ENCODE measurements at places on chromosomes 11 and 22.

DNA sequence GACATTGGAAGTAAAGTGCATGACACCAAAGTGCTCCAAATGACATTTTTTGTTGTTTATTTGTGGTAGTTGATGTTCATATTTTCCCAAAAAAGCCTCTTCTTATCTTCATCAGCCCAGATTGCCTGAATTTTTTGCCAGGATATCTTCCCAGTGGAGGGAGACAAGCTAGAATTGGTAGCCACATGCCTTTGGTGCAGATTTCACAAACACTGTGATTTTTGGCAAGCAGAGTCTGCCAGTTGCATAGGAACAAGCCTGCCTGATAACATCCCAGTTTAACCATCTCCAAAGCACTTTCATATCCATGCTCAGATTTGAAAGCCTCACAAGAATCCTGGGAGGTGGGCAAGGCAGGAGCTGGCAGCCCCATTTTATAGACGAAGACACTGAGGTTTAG, 102.3 kb upstream of the SYT13 start:
- no peak for DNase-seq

DNA sequence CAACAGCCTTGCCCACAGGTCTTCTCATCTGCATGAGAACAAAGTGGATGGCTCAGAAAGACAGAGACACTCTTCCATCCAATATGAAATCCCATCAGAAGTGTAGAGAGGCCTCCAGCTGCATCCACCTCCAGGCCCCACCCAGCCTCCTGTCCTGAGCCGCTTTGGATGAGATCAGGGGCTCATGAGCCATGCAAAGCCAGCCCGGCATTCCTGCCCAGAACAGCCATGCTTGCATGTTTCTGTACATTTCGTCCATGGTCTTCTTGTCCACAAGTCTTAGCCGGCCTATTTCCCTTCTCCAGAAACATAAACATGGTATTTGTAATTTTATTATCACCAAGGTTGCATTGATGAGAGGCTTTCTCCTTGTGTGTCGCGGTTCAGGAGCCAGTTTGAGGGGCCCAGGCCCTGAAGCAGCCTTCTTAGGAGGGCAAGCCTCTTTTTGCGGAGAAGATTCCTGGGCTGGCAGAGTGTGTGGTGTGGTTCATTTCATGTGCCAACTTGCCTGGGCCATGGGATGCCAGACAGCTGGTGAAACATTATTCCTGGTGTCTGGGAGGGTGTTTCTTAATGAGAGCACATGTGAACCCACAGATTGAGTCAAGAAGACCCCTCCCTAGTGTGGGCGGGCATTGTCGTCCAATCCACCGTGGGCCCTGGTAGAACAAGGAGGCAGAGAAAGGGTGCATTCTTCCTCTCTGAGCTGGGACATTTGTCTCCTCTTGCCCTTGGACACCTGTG, 928.9 kb downstream of the TBC1D22A start:
- no peak for DNase-seq

- no peak for DNase-seq
Observed at GRCh38 chr11:88861618-88862017, 204.2 kb downstream of the GRM5 start.

DNA sequence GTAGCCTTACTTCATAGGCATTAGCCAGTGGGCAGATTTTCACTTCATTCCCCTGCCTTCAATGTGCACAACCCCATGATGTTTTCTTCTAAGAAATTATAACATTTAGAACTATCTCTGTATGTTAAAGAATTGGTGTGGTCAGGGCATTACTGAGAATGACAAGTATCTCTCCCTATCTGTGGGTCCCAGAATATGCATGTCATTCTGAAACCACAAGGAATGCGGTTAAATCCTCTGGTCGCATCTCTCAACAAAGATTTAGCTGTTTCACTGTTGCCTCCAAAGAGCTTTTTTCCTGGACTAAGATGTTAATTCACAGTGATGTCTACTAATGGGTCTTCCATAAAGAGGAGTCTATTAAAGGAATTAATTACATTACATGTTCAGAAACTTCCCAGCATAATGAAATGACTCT, 62.7 kb downstream of the LIF start:
- no peak for DNase-seq

DNA sequence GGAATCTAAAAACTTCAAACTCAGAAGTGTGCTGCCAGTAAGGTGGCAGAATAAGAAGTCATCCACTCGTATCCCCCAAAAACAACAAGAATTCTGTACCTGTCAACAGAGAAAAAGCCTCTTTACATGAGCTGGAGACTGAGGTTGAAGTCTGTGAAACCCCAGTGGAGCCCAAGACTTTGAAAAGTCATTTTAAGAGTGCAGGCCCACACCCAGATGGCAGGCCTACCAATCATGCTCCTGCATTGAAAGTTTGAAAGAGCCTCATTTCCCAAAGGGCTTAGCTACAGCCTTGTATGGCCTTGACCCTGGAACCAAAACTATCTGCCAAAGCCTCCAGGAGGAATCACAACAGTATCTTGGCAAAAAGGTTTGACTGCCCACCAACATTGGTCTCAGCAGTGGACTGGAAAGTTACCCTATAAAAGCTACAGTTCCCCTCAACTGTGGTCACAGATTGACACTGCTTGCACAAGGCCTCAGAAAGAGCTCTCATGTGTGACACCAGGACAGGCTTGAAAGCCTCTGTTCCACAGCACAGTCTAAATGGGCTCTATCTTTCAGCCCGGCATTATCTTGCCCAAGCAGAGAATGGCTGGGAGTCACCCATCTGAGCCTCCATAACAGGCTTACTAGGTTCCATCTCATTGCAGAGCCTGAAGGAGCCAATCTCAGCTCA, 47.7 kb downstream of the SLC22A9 start:
- DNase-seq: no peak

- no peak for DNase-seq
Observed at GRCh38 chr11:61712314-61712713, 32.1 kb downstream of the DAGLA start.

GRCh38 chr11:73991471-73992006, 8.9 kb upstream of the UCP2 start:
- DNase-seq: no peak

- no peak for DNase-seq
Observed at GRCh38 chr22:27537501-27537900, 264.1 kb downstream of the MN1 start.

DNA sequence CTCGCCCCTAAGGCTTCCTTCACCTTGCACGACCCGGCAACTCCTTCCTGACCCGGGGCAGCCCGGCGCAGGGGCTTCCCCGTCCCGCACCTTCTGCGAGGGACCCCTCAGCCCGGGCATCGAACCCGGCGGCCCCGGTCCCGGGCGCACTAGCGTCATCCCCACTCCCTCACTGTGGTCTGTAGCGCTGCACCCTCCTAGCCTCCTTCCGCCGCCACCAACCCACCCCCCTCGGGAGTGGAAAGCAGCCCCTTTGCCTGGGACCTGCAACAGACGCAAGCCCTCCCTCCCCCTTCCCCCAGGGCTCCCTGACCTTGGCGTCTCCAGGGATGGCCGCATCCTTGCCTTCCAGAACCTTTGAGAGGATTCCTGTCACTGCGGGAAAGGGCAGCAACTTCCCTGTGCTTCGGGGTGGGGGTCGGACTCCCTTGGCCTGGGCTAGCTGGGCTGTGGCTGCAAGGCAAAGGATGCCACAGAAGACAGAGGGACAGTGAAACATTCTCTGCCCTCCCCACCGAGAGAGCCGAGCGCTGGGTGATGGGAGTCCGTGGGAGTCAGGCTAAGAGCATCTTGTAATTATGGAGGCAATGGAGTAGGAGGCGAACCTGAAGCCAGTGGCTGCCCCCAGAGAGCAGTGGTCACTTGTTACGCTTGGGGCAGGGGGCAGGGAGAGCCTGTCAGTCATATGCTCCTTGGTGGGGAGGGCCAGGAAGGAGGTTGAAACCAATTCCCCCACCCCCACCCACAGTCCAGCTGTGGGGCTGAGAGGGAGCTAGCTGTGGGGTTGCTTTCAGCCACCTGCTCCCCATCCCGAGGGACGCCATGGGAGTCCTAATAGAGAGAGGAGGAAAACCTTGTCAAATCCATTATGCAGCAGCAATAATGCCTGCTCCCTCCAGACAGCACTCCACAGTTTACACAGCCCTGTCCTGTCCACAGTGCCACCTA, 920 bp downstream of the TMEM132A start:
- no peak for DNase-seq

DNA sequence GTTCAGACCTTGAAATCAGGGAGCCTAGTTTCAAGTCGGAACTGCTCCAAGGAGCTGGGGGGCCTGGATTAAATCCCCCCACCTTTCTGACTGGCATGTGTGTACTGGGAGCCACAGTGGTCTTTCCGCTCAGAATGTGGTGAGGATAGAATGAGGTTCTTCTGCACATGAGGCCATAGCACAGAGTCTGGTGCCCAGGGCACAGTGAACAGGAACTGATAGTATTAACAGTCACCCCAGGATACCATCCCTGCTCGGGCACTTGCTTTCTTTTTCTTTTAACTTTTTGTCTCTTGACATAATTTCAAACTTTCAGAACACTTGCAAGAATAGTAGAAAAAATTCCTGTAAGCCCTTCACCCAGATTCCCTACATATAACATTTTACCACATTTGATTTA, 28.8 kb downstream of the LMO1 start:
- DNase-seq: no peak

- DNase-seq: no peak
Observed at GRCh38 chr22:26857169-26857568, 199.8 kb downstream of the MIAT start.

- no peak for DNase-seq
Observed at GRCh38 chr22:48820481-48821345, 1007.0 kb downstream of the BRD1 start.

DNA sequence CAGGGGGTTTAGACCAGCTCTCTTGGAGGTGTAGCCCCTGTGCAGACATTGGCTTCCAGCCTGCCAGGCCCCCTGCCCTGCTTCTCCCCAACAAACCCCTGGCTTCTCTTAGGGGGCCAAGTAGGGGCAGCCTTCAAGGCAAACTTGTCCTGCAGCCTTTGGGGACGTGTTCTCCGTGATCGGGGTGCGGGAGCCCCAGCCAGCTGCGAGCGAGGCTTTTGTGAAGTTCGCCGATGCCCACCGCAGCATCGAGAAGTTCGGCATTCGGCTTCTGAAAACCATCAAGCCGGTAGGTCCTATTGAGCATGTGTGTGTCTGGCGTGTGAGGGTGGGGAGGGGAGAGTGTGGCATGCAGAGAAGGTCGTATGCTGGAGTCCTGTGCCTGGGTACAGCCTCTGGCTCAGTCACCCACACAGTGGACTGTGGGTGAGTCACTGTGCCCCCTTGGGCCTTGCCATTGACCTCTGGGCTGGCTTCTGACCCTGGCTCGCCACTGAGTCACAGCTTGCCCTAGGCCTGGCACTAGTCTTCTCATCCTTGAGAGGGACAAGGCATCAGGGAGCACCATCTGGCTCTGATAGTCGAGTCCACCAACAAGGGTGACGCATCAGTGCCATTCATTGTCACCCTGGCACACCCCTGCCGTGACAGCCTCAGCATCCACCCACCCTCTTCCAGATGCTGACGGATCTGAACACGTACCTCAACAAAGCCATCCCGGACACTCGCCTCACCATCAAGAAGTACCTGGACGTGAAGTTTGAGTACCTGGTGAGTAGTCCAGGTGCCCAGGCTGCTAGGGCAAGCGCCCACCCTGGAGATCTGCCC, 11.4 kb downstream of the SLC16A8 start:
- no peak for DNase-seq

GRCh38 chr11:127385071-127385470, 384.5 kb upstream of the KIRREL3 start:
- no peak for DNase-seq

DNA sequence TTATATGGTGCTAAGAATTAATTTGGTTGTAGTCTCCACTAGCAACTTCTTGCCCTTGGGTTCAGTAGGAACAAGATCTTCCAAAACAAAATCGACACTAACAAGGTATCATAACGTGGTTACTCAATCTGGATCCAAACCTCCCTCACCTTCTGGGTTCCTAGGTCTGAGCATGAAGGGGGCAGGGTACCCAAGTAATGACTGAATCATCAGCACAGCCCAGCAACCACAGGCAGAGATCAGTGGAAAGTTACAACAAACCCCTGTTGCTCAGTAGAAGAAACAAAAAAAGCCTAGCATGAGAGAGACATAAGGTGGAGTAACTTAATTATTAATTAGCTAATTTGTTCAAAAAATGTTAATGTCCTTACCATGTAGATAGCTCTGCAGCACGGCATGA, 221.4 kb downstream of the BLID start:
- DNase-seq: no peak

- no peak for DNase-seq
Observed at GRCh38 chr11:33719587-33719986, 16.6 kb downstream of the CD59 start.

DNA sequence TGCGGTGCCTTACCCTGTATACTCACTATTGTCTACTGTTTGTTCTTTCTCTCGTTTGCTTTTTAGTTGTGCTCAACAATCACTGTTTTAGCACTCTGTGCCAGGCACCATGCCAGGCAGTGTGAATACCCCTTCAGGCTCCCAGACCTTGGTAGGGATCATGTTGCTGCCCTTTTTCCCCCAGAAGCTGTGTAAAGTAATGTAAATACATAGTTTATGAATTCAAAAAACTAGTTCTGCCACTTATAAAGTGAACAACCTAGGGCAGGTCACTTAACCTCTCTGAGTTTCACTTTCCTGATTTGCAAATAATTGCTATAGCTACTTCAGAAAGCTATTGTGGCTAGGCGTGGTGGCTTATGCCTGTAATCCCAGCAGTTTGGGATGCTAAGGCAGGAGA, 81.0 kb upstream of the CTSC start:
- DNase-seq: no peak

DNA sequence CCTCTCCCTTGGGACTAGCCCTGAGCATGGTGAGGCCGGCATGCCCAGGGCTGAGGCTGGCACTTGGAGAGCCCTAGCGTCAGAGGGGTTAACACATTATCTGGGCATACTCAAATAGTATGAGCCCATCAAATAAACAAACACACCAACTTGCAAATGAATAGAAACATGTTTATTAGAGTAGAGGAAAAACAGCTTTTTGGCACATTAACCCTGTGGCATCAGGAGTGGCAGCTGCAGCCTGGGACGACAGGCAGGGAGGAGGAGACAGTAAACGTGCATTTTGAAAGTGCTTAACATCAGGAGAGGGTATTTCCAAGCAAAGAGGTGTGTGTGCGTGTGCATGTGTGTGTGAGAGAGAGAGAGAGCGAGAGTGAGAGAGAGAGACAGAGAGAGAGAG, 684.9 kb downstream of the NTM start:
- DNase-seq: no peak

GRCh38 chr22:50532824-50533796, 3.3 kb upstream of the TYMP start:
- DNase-seq: no peak

DNA sequence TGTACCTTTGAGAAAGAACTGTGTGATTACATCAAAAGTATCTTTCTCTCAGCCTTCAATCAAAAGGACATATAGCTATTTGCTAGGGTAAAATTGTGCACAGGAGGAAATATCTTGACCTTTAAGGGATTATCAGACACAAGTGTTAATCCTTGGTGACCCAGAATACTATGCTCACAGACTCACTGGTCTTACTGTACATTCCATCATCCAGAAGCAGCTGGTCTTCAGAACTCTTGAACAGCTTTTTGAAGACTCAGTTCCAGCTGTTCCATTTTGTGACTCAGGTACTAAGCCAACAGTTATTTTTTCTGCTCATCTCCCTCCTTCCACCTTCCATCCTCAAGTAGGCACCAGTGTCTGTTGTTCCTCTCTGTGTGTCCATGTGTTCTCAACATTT, 19.8 kb downstream of the ZBED5 start:
- no peak for DNase-seq

- DNase-seq: no peak
Observed at GRCh38 chr11:81829976-81830375, 903.7 kb downstream of the FAM181B start.

Data from activated CD8-positive, alpha-beta memory T cell treated with anti-CD3 and anti-CD28 coated beads for 1 hour (primary cell).